ENCODE measurements at places on chromosomes 2 and 18.

DNA sequence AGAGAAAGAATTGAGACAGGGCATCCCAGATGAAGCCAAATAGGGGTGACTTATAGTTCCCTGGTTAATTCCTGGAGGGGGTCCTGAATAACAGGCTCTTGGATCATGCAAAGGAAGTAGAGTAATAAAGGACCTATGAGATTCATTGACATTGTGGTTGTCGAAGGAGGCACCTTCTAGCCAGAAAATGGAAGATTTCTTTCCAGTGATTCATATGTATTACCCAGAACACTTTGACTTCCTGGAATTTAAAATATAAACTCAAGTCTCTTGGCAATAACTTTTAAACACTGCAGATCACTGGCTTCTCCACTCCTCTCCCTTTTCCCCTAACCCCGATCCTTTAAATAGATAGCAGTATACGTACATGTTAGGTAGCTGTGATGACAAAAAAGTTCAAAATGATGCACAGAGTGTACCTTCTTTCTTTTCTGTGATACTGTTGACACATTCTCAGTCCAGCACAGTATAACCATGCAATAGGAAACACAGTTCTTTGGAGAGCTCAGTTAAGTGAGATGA is 211.8 kb downstream of the LTBP1 start:
- DNase-seq, result no peak

GRCh38 chr2:156845806-156846558 is 409.8 kb downstream of the GPD2 start:
- DNase-seq, result no peak

DNA sequence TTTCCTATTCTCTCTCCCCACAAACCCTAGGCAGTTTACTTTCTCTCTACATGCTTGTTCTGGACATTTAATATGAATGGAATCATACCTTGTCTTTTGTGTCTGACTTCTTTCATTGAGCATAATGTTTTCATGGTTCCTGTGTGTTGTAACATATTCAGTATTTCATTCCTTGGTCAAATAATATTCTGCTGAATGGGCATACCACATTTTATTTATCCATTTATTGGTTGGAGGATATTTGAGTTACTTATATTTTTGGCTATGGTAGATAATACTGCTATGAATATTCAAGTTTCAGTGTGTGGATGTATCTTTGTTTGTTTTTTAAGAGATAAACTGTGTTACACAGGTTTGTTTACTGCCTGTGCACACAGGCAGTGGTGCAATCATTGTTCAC is 9.0 kb downstream of the TWSG1 start:
- no peak for DNase-seq

- no peak for DNase-seq
These were observed 72.7 kb upstream of the SPOPL start for GRCh38 chr2:138428710-138429440.

Data from activated T-cell treated with anti-CD3 and anti-CD28 coated beads, Interleukin-2, amount 50 U/mL, for 48 hours (primary cell).